ENCODE measurements at places on chromosomes 7 and 10.
A peak's percentile ranks its signal among the peaks of the same experiment; 100 is the strongest.

DNA sequence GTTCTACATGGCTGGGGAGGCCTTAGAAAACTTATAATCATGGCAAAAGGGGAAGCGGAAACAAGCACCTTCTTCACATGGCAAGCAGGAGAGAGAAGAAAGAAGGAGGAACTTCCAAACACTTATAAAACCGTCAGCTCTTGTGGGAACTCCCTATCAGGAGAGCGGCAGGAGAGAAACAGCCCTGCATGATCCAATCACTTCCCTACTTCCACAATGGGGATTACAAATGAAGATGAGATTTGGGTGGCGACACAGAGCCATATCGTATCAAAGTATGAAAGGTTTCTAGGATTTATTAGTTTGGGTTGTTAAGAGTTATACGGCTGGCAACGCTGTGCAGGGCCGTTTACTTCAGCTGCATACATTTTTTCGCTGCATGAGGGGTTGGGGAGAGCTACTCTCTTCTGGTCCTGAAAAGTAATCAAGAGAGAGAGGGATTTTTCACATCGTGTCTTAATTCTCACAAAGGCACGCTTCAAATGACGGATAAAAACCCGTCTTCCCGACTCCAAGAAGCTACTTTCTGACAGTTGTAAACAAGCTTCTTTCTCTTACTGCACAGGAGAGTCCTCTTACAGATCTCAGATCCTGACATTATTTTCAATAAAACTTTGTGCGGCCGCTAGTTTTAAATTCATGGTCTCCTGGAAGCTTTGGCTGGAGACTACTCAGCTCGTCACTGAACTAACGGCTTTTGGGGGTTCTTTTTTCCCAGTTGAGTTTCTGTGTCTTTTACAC is 751 bp upstream of the GTPBP10 start:
- DNase-seq = no peak

- DNase-seq = no peak
Measured at GRCh38 chr10:129960481-129961156, 3.5 kb downstream of the EBF3 start.

- peak; percentile 7 for DNase-seq
Measured at GRCh38 chr7:130560972-130561371, 69.1 kb downstream of the MEST start.

DNA sequence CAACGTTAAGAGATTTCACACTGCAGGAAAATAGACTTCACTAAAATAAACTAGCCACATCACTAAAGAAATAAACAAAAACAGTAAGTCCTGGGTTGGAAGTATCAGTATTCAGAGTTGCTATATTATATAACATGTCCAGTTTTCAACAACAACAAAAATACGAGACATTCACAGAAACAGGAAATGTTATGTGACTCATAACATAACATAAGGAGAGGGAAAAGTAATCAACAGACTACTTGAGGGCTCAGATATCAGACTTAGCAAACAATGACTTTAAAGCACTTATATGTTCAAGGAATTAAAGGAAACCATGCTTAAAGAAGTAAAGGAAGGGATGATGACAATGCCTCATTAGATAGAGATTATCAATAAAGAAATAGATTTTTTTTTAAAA is 73.5 kb upstream of the MKLN1 start:
- no peak for DNase-seq

- no peak for DNase-seq
Measured at GRCh38 chr7:73668103-73668885, 663 bp downstream of the VPS37D start.

DNA sequence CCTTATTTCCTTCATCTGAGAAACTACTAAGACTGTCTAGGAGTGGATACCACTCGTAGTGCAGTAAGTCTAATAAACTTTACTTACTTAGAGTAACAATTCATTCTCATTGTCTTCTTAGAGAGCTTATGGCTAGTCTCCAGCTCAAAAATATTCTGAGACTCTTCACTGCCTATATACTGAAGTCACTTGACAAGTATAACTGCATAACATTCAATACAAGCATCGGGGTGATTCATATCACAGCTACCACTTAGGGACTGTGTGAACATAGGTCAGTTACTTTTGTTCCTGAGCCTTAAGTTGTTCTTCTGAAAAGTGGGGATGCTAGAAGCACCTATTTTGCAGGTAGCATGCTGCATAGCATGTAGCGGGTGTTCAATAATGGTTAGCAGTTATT is 111.0 kb downstream of the HTR7 start:
- no peak for DNase-seq

DNA sequence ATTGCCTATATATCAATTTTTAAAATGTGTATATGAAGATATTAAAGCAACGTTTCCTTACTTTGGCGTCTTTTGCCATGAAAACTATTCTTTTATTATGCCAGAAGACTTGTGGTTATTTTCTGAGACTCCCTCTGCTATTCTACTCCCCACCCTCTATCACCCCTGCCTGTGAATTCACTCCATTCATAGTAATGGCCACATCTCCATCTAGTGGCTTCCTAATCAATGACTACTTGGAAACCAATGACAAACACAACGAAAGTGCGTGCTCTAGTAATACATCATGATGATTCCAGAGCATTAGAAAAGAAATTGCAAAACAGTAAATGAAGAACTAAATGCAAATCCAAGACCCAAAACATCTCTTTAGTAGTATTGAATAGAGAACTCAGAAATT is 186.7 kb upstream of the HGF start:
- no peak for DNase-seq

- no peak for DNase-seq
Measured at GRCh38 chr10:69345402-69345801, 67.1 kb downstream of the HK1 start.

GRCh38 chr10:102241444-102242117 is at the start of gene PITX3:
TSS of gene PITX3 (minus strand) at chr10:102241512. CDS start at chr10:102232080, 9,432 bp downstream.
- DNase-seq = no peak

DNA sequence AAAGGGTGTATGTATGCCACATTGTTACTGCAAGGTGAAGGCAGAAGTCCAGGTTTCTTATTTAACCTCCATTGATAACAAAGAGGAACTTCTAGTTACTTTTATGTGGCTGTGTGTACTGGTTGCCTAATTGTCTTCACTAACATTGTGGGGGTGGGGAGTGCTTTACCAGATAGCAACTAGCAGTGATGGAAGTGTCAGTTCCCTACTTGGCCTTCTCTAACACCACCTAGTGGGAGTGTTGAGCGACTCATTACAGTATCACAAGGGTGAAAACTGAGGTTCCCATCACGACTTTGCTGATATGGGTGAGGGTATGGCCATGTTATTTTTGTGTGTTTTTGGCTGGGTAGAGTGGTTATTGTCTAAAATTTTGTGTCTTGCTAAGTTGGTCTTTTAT is 274.4 kb downstream of the THSD7A start:
- DNase-seq = no peak

DNA sequence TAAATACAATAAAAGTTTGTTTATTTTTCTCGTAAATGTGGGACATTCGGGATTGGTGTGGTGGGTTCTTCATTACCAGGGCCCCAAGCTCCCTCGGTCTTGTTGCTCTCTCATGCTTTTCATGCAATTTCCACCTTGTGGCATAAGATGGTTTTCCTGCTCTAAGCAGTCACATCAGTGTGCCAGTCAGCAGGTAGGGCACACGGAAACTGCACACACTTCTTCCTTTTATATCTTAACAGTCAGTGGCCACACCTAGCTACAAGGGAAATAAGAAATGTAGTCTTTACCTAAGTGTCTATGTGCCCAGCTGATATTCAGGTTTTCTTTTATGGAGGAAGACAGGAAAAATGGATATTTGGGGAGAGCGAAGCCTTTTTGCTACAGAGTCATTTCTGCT is 6.5 kb downstream of the TAF5 start:
- no peak for DNase-seq

DNA sequence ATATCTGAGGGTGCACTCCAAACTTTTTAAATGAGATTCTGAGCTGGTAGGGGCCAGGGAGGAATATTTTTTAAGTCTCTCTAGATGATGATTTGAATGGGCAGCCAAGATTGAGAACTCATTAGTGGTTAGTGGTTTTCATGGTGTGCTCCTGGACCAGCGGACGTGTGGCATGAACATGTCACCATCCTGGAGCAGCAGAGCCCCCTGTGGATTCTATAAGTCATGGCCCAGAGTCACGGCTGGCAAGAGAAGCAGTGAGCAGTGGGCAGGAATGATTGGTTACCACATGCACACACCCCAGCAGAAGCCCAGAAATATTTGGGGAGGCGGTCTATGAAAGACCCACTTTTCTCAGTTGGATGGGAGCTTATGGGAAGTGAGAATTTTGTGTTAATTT is 21.2 kb upstream of the UCN3 start:
- DNase-seq = no peak
